Chondrocyte (in vitro differentiated cells): ENCODE measurements at places on chromosomes 4 and X. TPM values are rescaled to one million over a fixed set of nuclear protein-coding genes. Genes with fewer than 3 reads are reported as not detected.
A peak's percentile ranks its signal among the peaks of the same experiment; 100 is the strongest.

BTC gene
- total RNA-seq, result 0.33 to 0.41 TPM (median 0.40 TPM) in 3 replicates

REELD1 gene
- not detected in 3 replicates for total RNA-seq

- no peak overlapping the region for H3K27ac ChIP-seq
- DNase-seq, result no peak
- peaks cover 26% of the 10 kb centered on the region for H3K4me1 ChIP-seq
- H3K27me3 ChIP-seq, result no peaks in the 10 kb centered on the region
- H3K36me3 ChIP-seq, result no peaks in the 10 kb centered on the region
These were observed 73.1 kb upstream of the IL13RA1 start for GRCh38 chrX:118654331-118654730.

- no peaks in the 10 kb centered on the region for H3K27me3 ChIP-seq
- H3K4me1 ChIP-seq, result peaks cover 6% of the 10 kb centered on the region
- no peak overlapping the region for H3K4me3 ChIP-seq
- H3K27ac ChIP-seq, result no peak overlapping the region
- H3K36me3 ChIP-seq, result peaks cover 3% of the 10 kb centered on the region
- DNase-seq, result no peak
These were observed 24.9 kb downstream of the LHFPL1 start for GRCh38 chrX:112654871-112655270.

DNA sequence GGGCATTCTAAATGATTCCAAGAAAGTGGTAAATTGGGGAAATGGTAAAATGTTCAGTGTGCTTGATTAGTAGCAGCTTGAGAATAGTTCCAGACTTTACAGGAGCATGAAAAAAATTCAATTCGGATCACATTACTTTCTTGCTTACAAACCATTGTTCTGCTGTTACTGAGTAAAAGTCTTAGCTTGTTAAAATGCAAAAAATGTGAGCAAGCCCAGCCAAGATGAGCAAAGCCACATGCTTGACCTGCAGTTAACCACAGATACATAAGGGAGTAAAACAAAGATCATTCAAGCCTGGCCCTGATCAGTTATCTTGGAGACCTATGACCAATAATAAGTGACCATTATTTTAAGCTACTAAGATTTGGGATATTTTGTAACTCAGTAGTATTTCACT, 562.9 kb upstream of the MAGEB2 start:
- no peak overlapping the region for H3K4me3 ChIP-seq
- peaks cover 6% of the 10 kb centered on the region for H3K4me1 ChIP-seq
- no peaks in the 10 kb centered on the region for H3K36me3 ChIP-seq
- DNase-seq, result no peak
- no peaks in the 10 kb centered on the region for H3K27me3 ChIP-seq

DNA sequence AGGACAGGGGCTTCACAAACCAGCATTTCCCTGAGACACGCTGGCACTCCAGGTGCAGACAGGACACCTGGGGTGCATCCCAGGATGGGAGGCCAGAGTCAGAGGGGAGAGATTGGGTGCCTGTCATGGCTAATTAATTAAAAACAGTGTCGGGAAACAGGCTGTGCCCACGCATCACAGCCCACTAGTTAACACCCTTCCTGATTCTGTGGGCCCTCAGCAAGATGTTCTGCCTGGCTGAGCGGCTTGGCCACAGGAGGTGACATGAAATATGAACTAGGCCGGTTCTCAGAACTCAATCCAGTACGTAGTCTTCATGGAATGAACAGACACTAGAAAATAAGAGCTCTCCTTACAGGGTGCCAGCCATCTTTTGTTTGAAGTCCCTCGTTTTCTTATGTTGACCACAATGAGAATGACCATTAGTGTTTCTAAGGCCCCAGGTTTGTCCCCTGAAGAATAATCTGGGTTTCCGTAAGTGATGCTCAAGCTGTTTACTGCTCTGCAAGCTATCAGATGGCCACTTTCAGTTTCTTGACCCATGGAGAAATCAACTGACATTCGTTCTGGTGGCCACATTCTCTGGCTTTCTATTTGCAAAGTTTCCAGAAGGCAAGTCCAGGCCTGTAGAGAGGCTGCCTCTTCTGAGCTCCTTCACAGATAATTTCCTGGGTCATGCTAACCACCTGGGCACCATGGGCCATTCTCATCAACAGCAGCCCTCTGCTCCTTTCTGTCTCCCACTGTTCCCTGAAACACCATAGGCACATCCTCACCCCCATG, 72.3 kb downstream of the SLC34A2 start:
- no peak overlapping the region for H3K4me3 ChIP-seq
- no peak overlapping the region for H3K27ac ChIP-seq
- no peak for DNase-seq
- no peaks in the 10 kb centered on the region for H3K27me3 ChIP-seq

DNA sequence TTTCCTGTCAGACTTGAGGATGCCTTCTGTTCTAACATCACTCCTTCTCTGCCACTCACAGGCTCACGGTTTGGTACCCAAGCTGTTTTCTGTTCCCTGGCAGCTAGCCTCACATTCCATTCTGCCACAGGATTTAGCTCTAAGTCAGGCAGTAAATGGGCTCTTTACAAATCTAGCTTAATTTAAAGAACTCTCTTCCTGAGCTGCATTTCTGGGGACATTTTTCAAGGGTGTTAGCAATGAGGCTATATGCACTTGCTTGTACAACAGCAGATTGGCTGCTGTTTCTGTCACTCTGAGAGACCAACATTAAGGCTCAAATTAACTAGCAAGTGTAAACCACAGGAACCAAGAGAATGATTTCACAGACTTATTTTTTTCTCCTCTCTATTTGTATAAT, 337.8 kb upstream of the NOCT start:
- DNase-seq, result no peak
- H3K36me3 ChIP-seq, result no peaks in the 10 kb centered on the region
- no peaks in the 10 kb centered on the region for H3K27me3 ChIP-seq
- peaks cover 36% of the 10 kb centered on the region for H3K4me1 ChIP-seq
- no peak overlapping the region for H3K27ac ChIP-seq
- H3K4me3 ChIP-seq, result no peak overlapping the region

- no peaks in the 10 kb centered on the region for H3K36me3 ChIP-seq
- H3K4me1 ChIP-seq, result no peaks in the 10 kb centered on the region
- DNase-seq, result no peak
- no peak overlapping the region for H3K27ac ChIP-seq
- peaks cover 16% of the 10 kb centered on the region for H3K27me3 ChIP-seq
These were observed 225.1 kb downstream of the NR3C2 start for GRCh38 chr4:148216866-148217814.

- H3K27ac ChIP-seq, result peak overlapping the region; percentile 47
- peaks cover 28% of the 10 kb centered on the region for H3K4me1 ChIP-seq
- DNase-seq, result no peak
These were observed 57.3 kb upstream of the ADGRA3 start for GRCh38 chr4:22573198-22573597.

- no peaks in the 10 kb centered on the region for H3K27me3 ChIP-seq
- H3K36me3 ChIP-seq, result peaks cover 3% of the 10 kb centered on the region
These were observed 712 bp downstream of the STX18 start for GRCh38 chr4:4541040-4541631.

DNA sequence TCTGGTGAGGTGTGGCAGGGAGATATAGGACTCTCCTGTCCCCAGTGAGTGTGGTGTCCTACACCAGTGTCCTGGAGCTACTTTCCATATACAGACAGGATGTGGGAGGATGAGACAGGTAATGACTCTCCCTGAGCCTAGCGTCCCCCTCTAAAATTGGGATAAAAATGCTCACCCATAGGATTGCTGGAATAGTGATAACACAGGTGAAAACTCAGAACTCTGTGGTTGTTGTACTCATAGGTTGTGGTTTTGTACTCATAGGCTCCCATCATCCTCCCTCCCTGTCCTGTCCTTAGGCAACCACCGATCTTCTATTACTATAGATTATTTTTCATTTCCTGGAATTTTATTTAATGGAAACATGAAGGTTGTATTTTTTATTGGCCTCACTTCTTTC, 60.7 kb upstream of the NXF3 start:
- no peaks in the 10 kb centered on the region for H3K27me3 ChIP-seq
- no peak overlapping the region for H3K4me3 ChIP-seq
- no peak for DNase-seq
- H3K36me3 ChIP-seq, result no peaks in the 10 kb centered on the region

DNA sequence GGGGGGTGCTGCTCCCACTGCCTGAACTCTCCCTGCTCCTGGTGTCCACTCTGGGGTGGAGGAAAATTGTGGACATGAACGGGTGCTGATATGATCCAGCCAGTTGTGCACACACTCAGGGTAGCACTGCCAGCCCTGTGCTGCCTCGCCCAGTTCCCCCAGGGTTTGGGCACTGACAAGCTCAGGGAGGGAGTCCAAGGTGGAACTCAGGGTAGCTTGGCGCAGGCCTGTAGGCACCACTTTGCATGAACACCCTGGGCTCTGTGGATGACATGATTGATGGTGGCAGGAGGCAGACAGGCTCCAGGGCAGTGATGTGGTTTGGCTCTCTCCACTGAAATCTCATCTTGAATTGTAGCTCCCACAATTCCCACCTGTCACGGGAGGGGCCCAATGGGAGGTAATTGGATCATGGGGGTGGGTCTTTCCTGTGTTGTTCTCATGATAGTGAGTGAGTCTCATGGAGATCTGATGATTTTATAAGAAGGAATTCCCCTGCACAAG, 572.0 kb upstream of the PABPC4L start:
- no peak overlapping the region for H3K27ac ChIP-seq
- H3K4me1 ChIP-seq, result no peaks in the 10 kb centered on the region
- H3K27me3 ChIP-seq, result no peaks in the 10 kb centered on the region
- H3K4me3 ChIP-seq, result no peak overlapping the region
- DNase-seq, result no peak
